ENCODE measurements at places on chromosomes 11 and 22. TPM values are rescaled to one million over a fixed set of nuclear protein-coding genes. Genes with fewer than 3 reads are reported as not detected.

DNA sequence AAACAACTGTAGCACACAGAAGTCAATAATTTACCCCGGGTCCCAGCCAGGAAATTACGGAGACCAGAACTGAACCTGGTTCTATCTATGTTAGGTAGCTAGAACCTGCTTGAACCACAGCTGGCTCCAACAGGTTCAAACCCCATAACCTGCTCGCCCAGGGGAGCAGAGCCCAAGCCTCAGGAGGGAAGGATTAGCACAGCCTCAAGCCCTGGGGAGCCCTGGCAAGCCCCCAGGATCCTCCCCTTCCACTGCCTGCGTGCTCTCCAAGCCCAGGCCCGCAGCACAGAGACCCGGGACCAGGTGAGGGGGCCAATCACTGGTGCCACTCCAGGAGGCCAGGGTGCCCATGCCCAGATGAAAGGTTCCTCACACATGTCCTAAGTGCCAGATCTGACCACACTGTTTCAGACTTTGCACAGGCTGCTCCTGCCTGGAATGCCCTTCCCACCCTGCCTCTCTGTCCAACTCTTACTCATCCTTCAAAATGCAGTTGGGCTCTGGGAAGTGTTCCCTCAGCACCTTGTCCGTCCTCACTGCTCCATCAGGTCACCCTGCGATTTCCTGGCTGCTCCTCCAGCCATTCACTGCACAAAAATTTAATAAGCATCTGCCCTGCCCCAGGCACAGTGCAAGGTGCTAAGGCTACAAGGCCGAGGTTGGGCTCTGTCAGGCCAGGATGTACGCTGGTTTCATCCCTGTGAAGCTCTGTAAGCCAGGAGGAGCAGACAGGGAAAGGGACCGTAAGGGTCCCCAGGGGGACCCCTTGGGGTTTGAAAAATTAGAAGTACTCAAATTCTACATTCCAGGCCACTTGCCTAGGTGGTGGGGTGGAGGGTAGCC is 32.2 kb downstream of the ARRB1 start:
- no peak overlapping the region for H3K4me3 ChIP-seq
- peaks cover 59% of the 10 kb centered on the region for H3K4me1 ChIP-seq
- no peak for DNase-seq

DNA sequence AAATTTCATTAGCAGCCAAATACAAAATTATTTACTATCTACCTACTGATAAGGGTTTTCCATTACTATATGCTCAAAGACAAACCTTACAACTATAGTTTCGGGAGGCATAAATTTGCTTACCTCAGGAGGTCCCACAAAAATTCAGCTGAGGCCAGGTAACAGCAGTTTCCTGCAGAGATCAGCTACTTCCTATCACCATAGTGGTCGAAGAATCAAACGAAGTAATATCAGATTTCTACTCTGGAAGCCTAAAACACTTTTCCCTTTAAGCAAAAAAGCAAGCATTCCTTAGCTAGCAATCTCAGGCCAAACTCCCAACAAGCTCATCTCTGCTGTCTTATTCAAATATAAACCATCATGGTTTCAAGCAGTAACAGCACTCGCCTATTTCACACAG is 3.1 kb downstream of the NAP1L4 start:
- no peak for DNase-seq
- peaks cover 27% of the 10 kb centered on the region for H3K36me3 ChIP-seq
- H3K4me1 ChIP-seq = peaks cover 43% of the 10 kb centered on the region
- H3K4me3 ChIP-seq = peak overlapping the region; percentile 99
- H3K27me3 ChIP-seq = no peaks in the 10 kb centered on the region
- H3K27ac ChIP-seq = peak overlapping the region; percentile 99

GRCh38 chr11:45859661-45860140 is 12.4 kb downstream of the CRY2 start:
- no peak overlapping the region for H3K27ac ChIP-seq
- H3K4me1 ChIP-seq = peaks cover 5% of the 10 kb centered on the region
- no peak overlapping the region for H3K4me3 ChIP-seq
- no peak for DNase-seq

DNA sequence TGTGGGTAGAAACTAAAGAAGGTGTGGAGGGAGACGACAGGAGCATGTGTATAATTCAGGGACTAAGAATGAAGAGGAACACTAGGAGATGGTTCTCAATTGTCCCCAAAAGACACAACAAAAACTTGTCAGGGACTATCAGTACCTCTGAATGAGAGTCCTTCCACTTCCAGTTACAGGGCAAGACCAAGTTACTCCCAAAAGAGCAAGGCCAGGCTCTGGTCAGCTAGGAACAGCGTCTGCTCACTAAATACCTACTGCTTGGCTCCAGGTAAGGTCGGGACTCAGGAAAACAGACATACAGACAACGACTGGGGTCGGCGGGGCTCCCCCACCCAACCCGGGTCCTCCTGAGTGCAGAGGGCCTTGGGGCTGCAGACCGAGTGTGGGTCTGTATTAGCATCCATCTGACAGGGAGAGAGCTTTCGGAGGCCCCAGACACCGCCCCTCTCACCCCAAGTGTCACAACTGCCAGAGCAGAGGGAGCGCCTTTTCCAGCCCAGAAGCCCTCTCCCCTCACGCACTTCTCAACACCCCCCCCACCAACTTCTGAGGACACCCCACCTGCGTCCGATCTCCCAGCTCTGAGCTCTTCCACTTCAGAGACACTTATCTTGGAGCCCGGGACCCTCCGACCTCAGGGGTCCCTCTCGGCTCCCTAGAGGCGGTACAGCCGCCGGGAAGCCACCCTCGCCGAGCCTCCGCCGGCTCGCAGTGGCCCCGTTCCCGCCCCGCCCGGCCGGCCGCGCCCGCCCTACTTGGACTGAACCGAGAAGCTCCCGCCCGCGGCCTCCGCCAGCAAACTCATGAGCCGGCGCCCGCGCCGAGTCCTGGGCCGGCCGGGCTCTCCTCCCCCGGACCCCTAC is 522 bp downstream of the RHOG start:
- H3K36me3 ChIP-seq = peaks cover 12% of the 10 kb centered on the region
- H3K27ac ChIP-seq = peak overlapping the region; percentile 94

DNA sequence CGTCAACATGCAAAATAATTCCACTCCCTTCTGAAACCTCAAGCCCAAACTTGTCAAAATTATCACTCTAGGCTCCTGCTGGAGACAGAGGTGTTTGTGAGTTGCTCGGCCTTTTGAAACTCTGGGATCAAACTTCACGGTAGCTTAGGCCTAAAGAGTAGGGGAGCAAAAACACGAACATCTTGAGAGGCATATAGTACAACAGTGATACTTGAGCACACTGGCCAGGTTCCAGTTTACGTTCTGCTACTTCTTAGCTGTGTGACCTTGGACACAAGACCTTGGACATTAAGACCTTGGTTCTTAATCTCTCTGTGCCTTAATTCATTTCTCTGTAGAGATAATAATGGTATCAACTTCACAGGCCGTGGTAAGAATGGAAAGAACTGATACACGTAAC is 123.5 kb upstream of the LMO1 start:
- peaks cover 5% of the 10 kb centered on the region for H3K4me1 ChIP-seq
- no peak for DNase-seq
- H3K27ac ChIP-seq = no peak overlapping the region
- H3K27me3 ChIP-seq = no peaks in the 10 kb centered on the region
- no peaks in the 10 kb centered on the region for H3K36me3 ChIP-seq

DNA sequence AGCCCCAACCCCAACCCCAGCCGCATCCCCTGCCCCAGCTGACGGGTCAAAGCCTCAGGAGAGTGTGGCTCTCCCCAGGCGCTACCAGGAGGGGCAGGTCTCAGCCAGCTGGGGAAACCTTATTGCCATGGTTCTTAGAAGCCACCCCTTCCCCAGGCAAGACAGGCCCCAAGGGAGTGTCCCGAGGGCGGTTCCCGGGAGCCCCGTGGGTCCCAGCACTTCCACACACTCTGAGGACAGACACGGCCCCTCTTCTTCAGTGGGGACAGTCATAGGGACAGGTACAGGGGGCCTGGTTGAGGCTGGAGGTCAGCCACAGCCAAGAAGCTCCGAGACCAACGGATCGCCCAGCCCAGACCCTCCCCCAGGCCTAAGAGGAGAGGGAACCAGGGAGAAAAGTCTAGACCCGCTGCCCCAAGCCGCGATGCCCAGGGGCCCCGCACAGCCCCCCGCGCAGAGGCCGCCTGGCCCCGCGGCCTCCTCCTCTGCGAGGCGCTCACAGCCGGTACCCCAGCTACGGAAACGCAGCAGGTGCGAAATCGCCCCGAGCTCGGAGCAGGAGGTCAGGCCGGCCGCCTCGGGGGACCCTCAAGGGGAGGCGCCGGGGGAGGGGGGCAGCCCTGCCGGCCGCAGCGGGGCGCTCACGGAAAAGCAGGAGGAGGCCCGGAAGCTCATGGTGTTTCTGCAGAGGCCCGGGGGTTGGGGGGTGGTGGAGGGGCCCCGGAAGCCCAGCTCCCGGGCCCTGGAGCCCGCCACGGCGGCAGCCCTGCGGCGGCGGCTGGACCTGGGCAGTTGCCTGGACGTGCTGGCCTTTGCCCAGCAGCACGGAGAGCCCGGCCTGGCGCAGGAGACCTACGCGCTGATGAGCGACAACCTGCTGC is 2.6 kb downstream of the KLHDC7B start:
- H3K27me3 ChIP-seq = no peaks in the 10 kb centered on the region
- H3K36me3 ChIP-seq = no peaks in the 10 kb centered on the region
- H3K4me1 ChIP-seq = peaks cover 42% of the 10 kb centered on the region
- peak; percentile 58 for DNase-seq
- H3K27ac ChIP-seq = no peak overlapping the region

Gene CARD18
- not detected for total RNA-seq

Gene TIGD3
- 1.5 TPM for total RNA-seq

Gene TENM4
- not detected for total RNA-seq

Gene DKK3
- total RNA-seq = 8.6 TPM

Gene EIF3F
- total RNA-seq = 319 TPM

Gene PGR
- not detected for total RNA-seq
